ENCODE measurements at places on chromosomes 2 and 18.
A peak's percentile ranks its signal among the peaks of the same experiment; 100 is the strongest.

DNA sequence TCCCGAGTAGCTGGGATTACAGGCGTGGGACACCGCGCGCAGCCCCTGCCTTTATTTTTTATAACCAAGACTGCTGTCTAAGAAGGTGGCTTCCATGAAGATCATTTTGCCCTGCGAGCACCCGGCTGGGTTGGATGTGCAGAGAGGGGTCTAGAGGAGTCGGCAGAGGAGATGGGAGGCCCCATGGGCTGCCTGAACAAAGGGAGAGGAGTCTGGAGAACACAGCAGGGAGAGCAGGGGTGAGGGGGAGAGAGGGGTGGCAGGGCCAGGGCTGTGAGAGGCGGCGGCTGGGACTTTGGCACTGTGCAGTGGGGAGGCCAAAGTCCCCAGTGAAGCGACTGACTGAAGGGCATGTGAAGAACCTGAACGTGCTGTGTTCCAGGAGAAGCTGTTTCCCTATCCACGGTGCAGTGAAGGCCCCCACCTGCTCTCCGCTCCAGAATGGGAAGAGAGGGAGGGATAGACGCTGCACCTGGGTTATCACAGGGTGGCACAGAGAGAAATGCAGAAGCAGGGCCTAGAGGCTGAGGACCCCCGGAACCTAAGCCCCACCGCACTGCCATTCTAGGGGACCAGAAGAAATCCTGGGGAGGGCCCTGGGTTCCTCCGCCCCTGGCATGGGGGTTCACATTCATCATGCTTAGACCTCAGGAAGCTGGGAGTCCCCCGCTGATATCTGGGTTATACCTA, 24.8 kb upstream of the FOSL2 start:
- no peak for DNase-seq

DNA sequence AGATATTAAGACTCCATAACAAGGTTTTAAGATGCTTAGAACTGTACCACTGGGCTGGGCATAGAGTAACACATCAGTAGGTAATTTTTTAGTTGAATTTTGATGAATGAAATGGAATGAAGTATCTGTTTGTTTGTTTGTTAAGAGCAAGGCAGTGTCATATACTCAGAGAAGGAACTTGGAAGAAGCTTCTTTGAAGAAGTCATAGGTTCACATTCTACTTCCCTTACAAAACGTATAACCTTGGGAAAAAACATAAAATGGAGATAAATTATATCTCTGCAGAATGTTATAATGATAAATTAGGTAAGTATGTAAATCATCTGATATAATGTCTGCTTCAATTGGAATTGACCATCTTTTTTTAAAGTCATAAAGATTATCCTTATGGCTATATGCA, 122.1 kb upstream of the SLC39A10 start:
- no peak for DNase-seq

DNA sequence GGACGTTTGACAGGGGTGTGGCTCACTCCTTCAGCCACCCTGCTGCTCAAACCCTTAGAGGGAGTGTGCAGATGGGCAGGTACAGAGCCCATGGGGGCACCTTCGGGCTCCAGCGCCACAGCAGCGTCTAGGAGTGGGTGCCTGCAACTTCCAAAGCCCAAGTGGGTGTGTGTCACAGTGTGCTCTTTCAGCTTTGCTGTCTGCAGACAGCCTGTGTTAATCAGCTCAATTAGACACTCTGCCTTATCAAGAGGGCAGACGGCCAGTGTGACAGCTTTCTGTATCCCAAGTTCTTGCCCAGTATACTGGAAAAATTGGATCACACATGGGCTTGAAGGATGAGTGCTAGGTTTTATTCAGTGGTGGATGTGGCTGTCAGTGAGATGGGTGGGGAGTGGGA, 96.7 kb downstream of the AP1S3 start:
- no peak for DNase-seq

DNA sequence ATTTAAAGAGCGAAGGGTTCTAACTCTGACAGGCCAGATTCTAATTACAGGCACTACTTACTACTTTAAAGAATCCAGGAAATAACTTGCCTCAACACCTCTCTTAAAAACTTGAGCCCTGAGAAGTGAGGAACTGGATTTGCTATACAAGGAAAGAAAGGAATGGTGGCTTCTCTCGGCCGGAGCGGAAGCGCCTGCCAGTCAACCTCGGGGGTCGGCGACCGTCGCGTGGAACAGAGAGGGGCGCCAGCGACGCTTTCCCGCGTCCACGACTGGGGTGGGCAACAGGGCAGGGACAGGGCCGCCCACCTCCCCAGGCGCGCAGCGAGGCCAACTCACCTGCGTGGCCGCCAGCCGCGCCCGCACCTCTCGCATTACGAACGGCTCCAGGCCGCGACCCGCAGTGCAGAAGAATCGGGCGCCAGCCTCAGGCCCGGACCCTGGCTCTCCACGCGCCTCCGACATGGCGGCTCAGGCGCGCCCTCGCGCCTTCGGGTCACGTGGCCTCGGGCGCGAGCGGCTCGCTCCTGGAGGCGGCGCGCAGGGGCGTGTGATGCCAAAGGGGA, at the start of gene THUMPD2:
Gene THUMPD2 (minus strand): TSS at position 484 of the 566 bp plus-strand sequence. CDS start 19 bp downstream, at position 465.
- DNase-seq = peak; percentile 85

GRCh38 chr2:226797989-226798421, 1.6 kb downstream of the IRS1 start:
- no peak for DNase-seq

DNA sequence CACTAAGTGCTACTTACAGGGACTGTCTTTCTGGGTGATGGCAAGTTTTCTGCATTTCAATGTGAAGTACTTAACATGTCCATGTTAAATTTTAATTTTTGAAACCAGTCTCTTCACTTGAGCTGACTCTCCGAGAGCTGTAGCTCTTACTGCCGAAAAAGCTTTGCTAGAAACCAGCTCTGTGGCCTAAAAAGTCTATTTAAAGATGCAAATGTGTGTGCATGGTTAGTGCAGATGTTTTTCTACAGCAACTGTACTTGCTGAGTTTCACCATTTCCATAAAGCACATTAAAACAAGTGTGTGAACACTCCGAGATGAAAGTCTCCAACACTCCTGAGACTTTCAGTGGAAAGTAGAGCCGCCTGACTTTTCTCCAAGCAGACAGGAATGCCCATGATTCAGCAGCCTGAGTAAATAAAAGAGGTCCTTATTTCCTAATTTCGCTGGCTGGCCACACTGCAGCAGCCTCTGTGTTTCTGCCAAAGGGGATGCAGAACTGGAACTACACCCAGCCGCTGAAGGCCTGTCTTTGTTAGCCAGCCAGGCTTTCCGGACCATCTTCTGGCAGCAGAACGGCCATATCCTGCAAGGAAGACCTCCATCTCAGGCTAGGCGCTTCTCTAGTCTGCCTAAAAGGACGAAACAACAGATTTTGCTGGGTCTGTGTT, 121.2 kb downstream of the ZNF521 start:
- DNase-seq = no peak
